Cortex of kidney (tissue), 1 donor: ENCODE measurements at places on chromosomes 13 and 19.

GRCh38 chr13:102443249-102443648, 41.4 kb upstream of the FGF14 start:
- no peak for DNase-seq

DNA sequence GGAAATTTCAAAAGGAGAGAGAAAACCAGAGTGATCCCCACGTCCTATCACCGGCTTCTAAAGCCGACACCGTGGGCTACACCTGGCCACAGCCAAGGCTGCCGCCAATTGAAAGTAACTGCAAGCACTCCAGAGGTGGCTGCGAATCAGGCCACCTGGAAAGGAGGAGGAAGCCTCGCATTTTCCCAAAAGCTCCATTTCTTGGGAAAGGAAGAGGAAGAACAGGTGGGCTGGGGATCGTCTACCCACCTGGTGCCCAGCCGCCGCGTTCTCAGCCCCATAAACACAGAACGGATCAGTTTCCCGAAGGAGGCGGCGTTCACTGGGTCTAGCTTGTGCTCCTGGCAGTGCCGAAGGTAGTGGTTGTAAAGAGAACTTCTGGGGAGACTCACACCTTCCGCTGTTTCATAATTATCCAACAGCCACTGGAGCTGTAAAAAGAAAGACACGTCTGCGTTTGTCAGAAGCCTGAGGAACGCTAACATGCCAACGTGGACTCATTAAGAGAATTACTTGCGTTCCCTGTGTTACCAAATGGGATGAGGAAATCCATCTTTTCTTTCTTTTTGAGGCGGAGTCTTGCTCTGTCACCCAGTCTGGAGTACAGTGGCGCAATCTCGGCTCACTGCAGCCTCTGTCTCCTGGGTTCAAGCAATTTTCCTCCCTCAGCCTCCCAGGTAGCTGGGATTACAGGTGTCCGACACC, 38.1 kb upstream of the RANBP3 start:
- DNase-seq = no peak

GRCh38 chr13:77595166-77595810, 59.8 kb downstream of the SCEL start:
- DNase-seq = no peak

GRCh38 chr13:34025746-34026145, 207.8 kb downstream of the RFC3 start:
- DNase-seq = no peak

DNA sequence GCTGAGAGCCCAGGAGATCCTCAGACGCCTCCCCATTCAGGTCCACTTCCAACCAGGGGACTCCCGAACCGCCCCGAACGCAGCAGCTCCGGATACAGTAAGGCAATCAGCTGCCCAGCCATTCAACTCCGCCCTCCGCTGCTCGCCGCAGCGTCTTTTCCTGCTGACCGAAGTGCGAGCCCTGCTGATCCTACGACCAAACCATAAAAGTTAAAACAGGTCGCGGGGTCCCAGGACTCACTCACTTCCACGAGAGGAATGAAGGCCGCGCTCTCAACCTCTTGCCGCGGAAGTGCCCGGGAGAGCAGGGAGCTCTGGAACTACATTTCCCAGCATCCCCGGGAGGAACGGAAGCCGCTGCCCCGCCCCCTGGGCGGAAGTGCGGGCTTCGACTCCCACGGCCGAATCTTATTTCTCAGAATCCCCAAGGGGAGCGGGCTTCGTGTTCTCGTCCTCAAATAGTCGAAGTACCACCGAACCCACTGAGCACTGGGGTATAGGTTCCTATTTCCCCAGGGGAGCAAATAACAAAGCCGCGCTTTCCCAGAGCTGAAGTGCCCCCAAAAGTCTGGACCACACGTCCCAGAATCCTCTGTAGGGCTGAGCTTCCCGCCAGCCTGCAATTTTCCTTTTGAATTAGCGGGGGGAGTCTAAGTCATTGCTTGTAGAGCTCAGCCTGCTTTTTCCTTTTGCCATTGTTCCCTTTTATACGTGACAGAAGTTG, at the start of gene ZNF45:
ZNF45 (minus strand) TSS at position 298 of the 724 bp plus-strand sequence. CDS start 13,097 bp downstream, outside the sequence.
- peak; percentile 55 for DNase-seq

DNA sequence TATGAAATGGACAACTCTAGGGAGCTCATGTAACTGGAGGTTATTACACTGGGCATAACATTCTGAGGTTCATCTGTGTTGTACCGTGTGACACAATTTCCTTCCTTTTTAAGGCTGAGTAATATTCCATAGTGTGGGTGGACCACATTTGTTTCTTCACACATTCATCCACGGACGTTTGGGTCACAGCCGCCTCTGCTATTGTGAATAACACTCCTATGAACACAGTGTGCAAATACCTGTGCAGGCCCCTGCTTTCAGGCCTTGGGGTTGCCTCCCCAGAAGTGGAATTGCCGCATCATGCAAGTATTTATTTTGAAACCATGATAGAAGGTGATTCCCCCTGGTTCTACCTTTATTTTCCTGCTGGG, 63.4 kb upstream of the MCF2L start:
- no peak for DNase-seq
